Ovary (tissue), 10 donors: ENCODE measurements at places on chromosomes 4 and X. TPM values are rescaled to one million over a fixed set of nuclear protein-coding genes. Genes with fewer than 3 reads are reported as not detected.

DNA sequence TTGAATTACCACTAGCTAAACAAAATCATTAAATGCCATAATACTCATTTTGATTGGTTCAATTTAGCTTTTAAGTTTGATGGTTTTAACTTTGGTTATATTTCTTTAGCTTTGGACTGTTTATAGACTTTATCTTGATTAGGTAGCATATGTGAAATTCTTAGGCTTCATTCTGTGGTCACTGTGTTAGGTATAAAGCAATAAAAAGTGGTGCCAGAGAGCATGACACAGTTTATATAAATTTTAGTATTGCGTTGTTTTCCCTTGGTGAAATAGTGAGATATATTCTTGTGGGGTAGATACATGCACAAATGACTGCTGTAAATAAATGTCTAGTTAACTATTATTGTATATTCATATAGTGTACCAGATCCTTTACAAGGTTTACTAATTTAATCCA, 474.2 kb upstream of the GRID2 start:
- H3K27ac ChIP-seq = no peak overlapping the region
- no peak overlapping the region for H3K4me3 ChIP-seq
- no peak for DNase-seq
- H3K27me3 ChIP-seq = no peaks in the 10 kb centered on the region
- no peaks in the 10 kb centered on the region for H3K4me1 ChIP-seq

DNA sequence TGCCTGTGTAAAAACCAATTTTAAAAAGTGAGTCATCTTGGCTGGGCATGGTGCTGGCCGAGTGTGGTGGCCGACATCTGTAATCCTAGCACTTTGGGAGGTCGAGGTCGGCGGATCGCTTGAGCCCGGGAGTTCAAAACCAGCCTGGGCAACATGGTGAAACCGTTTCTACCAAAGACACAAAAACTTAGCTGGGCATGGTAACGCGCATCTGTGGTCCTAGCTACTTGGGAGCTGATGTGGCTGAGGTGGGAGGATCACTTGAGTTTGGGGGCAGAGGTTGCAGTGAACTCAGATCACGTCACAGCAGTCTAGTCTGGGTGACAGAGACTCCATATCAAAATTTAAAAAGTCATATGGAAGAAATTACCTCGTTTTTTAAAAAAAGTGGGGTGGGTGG, 7.6 kb downstream of the RLIM start:
- no peak for DNase-seq
- H3K4me1 ChIP-seq = peaks cover 2% of the 10 kb centered on the region
- H3K27ac ChIP-seq = no peak overlapping the region
- H3K27me3 ChIP-seq = no peaks in the 10 kb centered on the region

GRCh38 chrX:19122641-19123009, 357 bp upstream of the ADGRG2 start:
- H3K4me3 ChIP-seq = no peak overlapping the region
- DNase-seq = no peak
- peaks cover 2% of the 10 kb centered on the region for H3K4me1 ChIP-seq
- no peak overlapping the region for H3K27ac ChIP-seq

DNA sequence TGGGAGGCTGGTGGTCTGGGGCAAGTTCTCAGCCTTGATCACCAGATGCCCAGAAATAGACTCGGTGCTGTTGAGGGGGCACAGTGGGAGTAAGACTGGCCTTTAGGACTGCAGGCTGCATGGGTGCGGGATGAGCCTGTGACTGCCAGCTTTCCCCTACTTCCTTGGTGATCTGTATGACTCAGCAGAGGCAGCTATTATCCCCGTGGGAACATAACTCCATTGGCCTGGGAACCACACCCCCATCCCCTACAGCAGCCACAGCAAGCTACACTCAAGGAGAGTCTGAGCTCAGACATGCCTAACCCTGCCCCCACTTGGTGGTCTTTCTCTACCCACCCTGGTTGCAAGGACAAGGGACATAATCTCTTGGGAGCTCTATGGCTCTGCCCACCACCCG, 20.6 kb downstream of the CLIC2 start:
- no peak for DNase-seq
- H3K36me3 ChIP-seq = no peaks in the 10 kb centered on the region
- H3K27me3 ChIP-seq = no peaks in the 10 kb centered on the region
- H3K4me1 ChIP-seq = no peaks in the 10 kb centered on the region
- no peak overlapping the region for H3K4me3 ChIP-seq

DNA sequence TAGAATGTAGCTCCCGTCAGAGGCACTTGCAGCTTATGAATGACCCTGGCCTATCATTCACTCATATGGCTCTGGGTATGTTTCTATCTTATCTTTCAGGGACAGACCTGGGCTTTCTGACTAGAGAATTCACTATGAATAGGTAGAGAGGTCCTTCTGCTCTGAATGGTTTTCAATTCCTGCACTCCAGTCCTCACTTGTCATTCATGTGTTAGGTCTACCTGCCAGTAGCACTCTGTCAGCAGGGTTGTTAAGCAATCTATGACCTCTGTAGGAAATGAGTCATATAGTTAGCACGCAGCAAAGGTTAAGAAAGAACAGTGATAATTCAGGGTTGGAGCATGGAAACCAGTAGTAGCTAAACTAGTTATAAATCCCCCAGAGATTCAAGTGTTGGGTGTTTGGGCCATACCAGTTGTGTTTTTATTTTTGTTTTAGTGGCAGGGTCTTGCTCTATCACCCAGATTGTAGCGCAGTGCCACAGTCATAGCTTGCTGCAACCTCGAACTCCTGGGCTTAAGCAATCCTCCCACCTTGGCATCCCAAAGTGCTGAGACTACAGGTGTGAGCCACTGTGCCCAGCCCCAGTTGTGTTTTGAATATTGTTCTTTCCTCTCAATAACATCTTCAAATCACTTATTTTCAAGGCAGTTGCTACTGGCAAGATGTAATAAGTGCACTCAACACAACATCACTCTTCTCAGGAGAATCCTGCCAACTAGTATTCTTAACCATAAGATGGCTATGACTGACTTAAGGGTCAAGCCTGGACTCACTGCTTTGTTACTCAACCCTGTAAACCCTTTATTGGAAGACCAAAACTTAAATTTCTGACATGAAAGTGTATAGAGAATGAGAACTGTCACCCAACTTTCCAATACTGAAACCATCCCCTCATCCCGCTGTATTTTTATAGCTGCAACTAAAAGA, 25.1 kb downstream of the ARL13A start:
- no peak overlapping the region for H3K4me3 ChIP-seq
- H3K36me3 ChIP-seq = no peaks in the 10 kb centered on the region
- no peaks in the 10 kb centered on the region for H3K27me3 ChIP-seq
- no peaks in the 10 kb centered on the region for H3K4me1 ChIP-seq
- H3K27ac ChIP-seq = no peak overlapping the region

GRCh38 chr4:76703676-76704075, 194.3 kb downstream of the SOWAHB start:
- no peaks in the 10 kb centered on the region for H3K36me3 ChIP-seq
- peaks cover 8% of the 10 kb centered on the region for H3K4me1 ChIP-seq
- H3K4me3 ChIP-seq = no peak overlapping the region
- H3K27ac ChIP-seq = no peak overlapping the region

DNA sequence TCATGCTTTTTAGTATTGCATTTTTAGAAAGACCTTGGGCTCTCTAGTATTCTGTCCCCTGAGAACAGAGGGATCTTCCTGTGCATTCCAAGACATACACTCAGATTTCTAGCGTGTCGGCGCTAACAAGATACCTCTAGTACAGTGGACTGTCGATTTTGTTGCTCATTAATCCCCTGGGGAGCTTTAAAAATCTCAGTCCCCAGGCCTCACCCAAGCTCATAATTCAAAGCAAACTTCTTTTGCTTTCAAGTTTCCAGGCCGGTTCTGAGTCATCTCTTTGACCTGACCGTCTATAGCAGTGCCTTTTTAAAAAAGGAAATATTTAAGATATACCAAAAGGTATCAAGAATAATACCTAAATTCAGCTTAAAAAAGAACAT, 137.0 kb downstream of the AMMECR1 start:
- no peak overlapping the region for H3K27ac ChIP-seq
- H3K4me1 ChIP-seq = no peaks in the 10 kb centered on the region
- DNase-seq = no peak

BEND2 gene
- not detected for total RNA-seq

HPF1 gene
- total RNA-seq = 27.0 TPM

GAGE1 gene
- total RNA-seq = 1.0 TPM

TMSB15A gene
- 9.4 TPM for total RNA-seq
